ENCODE measurements at places on chromosomes 7 and 10.

GRCh38 chr10:46310851-46311250, 24.1 kb downstream of the ANTXRL start:
- no peak for DNase-seq

GRCh38 chr7:74455928-74456327, 2.2 kb downstream of the GTF2IRD1 start:
- peak; percentile 35 for DNase-seq

DNA sequence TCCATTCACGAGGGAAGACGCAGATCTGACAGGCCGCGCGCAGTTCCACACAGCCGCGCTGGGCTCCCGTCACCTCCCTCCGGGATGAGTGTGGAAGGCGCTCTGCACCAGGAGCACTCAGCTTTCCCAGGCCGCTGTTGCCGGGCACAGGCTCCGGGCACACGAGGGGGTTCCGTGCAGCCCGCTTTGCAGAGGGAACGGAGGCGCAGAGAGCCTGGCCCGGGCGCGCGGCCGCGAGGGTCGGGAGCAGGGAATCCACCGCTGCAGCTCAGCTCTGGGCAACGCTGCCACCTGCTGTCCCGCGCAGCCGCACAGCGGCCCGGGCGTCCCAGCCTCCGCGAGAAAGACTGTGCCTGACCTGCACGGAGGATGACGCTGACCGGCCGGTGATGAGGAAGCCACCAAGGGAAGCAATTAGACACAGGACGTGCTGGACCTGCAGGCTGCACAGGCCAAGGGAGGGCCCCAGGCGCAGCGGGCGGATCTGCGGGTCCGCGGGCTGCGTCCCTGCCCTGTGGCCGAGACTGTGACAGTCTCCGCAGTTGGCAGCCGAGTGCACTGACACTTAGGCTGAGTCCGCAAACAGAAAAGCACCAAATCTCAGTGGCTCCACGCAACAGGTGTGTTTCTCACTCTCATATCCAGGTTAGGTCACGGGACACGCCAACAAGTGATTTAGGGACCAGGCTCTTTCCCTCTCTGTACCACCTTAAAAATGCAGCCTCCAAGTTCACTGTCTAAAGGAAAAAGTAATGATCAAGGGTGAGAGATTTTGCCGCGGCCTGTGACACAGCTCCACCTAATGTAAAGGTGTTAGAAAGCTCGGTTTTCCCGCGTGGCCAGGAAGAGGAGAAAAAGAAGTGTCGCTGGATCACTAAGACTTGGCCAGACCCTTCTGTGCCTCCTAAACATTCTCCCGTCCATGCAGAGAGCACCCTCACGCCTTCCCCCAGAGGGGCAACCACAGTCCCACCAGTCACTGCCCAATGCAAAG, 94.5 kb downstream of the SEC61G start:
- DNase-seq: peak; percentile 31

- DNase-seq: no peak
Measured at GRCh38 chr7:157678501-157678900, 341.7 kb downstream of the DNAJB6 start.

DNA sequence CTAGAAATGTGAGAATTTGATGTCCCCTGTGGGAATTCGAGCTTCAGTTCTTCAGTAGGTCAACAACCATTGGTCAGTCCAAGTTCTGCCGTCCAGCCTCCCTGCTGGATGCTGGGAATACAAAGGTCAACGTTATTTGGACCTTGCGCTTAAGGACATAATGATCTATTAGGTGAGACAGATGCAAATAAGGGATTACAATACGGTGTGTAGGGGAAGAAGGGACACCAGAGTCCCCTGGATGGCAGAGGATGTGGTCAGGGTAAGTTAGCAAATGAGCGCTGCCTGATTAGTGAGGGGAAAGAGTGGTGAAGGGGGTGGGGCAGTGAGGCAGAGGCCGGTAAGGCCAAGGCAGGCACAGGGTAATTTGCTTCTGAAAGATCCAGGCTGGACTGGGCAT, 16.2 kb downstream of the CCNY start:
- DNase-seq: peak; percentile 69

GRCh38 chr10:101783736-101784118, 481 bp upstream of the NPM3 start:
- DNase-seq: no peak

GRCh38 chr7:38257350-38257677, 16.1 kb downstream of the TARP start:
- no peak for DNase-seq

- no peak for DNase-seq
Measured at GRCh38 chr10:25046641-25047040, 30.2 kb downstream of the THNSL1 start.

DNA sequence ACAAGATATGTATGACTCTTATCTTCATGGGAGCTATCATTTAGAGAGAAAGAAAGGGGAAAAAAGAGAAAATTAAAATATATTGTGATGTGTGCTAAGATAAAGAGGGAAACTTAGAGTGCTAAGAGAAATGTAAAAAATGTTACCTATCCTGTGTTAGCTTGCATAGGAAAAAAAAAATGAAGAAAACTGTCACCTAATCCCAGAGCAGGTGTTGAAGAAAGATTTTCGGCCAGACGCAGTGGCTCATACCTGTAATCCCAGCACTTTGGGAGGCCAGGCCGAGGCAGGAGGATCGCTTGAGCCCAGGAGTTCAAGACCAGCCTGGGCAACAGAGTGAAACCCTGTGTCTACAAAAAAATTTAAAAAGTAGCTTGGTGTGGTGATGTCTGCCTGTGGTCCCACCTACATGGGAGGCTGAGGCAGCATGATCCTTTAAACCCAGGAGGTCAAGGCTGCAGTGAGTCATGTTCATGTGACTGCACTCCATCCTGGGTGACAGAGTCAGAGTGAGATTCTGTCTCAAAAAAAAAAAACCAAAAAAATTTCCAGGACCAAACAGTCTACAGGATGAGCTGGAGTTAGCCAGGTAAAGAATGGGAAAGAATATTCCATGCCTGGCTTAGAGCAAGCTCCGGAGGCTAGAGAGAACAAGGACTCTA, 2.4 kb upstream of the MKLN1 start:
- no peak for DNase-seq

Measured in small intestine (tissue), 16 donors.